BJ (cell line): ENCODE measurements at places on chromosomes 6 and 20.
A peak's percentile ranks its signal among the peaks of the same experiment; 100 is the strongest.

- no peak for DNase-seq
Observed at GRCh38 chr6:39947611-39948068, 13.4 kb upstream of the MOCS1 start.

GRCh38 chr6:49835140-49835539 lies 31.2 kb downstream of the CRISP1 start:
- DNase-seq = no peak

DNA sequence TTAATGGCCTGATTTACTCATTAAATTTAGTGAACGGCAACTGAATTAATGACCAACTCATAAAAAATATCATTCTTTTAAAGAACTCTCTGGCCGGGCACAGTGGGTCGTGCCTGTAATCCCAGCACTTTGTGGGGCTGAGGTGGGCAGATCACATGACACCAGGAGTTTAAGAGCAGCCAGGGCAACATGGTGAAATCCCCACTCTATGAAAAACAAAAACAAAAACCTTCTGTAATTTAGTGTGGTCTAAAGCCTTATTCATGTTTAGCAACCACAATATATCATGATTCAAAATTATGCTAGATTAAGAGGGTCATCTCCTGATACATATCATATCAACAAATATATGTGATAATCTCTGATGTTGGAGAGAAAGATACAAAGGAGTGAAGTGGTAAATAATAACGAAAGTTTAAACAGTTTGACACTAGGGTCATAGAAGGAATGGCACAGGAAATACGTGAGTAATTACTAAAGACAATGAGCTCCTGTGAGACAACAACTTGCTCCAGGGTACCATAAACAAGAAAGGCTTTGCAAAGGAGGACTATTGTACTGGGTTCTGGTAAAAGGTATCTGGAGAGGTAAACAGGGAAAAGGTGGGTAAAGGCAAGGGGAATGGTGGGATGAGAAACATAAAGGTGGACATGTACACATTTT lies 5.7 kb downstream of the ELOVL4 start:
- no peak for DNase-seq

DNA sequence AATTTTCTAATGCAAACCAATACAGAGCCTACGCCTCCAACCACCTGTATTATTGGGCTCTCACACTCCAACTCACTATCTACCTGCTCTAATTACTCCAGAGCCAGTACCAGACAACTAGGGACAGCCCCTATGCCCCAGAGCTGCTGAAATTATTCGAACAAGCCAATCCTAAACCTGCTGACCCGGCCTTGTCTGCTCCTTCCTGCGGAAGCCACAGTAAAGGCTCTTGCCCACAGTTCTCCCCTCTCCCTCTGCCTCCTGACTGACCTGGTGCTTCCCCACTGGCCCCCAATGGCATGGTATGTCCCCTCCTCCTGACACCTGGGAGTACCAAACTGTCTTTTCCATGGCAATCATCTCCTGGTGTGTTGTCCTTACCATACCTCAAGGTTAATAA lies 4.1 kb upstream of the TOX2 start:
- DNase-seq = no peak

- DNase-seq = no peak
Observed at GRCh38 chr20:6708010-6708409, 59.5 kb upstream of the BMP2 start.

DNA sequence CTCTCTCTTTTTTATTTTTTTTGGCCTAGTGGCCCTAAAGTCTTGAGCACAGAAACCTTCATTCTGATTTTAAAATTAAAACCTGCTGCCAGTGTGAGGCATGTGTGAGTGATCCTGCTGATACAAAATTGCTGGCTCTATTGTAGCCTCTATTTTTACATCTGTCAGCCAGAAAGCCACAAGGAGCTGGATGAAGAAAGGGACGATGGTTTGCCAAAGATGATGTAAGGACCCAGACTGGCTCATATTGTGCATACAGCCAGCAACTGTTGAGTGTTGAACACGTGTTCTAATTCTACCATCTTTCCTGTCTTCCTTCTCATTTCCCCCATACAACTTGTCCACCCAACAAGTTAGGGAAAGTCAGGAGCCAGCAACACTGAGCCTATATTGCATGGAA lies 40.8 kb upstream of the ATXN1 start:
- DNase-seq = peak; percentile 68

DNA sequence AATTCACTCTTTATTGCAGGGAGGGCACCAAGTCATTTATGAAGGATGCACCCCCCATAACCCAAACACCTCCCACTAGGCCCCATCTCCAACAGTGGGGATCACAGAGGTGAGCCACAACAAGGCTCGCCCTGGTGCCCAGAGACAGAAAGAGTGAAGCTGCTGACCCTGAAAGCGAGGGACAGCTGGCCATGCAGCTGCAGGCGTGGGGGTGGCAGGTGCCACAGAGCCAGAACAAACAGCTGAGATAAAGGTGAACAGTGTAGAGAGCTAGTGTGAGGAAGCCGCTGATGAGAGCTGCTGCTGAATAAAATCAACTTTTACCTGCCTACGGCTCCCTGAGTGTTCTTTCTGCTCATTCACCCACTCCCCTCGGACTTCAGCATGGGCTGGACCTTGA lies 18.8 kb upstream of the RGS17 start:
- DNase-seq = no peak

DNA sequence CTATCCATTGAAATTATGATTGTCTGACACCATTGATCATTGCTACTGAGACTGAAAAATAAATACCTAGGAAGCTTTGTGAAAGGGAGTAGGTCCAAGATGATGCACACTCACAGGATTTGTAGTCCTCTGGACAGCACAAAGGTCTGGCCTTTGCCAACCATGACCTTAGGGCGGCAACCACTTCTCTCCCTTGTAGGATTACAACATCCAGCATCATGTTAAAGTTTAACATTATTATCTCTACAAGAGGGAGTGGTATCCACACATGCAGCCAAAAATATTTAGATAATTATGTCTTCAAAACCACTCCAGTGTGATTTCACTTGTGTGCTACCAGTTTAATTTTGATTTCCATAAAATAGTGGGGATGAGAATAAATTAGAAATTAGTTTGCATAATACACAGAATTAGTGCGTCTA lies 51.1 kb upstream of the NHSL1 start:
- no peak for DNase-seq

- no peak for DNase-seq
Observed at GRCh38 chr6:2450546-2450945, 205.1 kb upstream of the GMDS start.
